ENCODE measurements at places on chromosomes 5 and 9.

GRCh38 chr9:36149197-36149596 is 12.7 kb downstream of the GLIPR2 start:
- DNase-seq = no peak

DNA sequence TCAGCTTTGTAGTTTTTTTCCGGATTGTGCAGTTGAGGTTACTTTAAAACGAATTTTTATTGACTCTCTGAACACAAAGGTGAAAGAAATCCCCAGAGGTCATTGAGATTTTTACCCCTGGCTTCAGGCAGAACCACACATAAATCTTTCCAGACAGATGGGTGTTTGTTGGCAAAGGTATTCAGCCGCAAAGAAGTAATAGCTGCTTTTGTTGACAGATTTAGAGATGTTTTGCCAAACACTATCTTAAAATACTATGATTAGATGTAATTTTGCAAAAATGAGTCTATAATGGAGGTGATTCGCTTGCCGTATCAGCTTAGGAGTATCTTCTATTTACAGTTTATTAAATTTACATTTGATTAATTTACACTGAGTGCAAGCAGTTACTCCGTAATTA is 418.3 kb upstream of the CLINT1 start:
- DNase-seq = no peak

DNA sequence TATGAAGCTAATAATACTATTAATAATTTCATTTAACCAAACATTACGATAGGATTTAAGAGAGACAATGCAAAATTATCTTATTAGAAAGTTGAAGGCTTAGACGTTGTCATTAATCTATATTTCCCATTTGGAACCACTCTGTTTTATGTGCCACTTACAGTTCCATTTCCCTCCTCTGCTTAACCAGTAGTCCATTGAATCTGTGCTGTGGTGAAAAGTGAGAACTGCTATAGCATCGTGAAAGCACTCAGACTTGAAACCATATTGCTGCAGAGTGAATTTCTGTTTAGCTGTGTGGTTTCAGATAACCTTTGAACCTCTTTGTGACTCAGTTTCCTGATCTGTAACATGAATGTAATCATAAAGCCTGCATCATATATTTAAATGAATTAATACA is 2304.5 kb downstream of the MAT2B start:
- DNase-seq = no peak

DNA sequence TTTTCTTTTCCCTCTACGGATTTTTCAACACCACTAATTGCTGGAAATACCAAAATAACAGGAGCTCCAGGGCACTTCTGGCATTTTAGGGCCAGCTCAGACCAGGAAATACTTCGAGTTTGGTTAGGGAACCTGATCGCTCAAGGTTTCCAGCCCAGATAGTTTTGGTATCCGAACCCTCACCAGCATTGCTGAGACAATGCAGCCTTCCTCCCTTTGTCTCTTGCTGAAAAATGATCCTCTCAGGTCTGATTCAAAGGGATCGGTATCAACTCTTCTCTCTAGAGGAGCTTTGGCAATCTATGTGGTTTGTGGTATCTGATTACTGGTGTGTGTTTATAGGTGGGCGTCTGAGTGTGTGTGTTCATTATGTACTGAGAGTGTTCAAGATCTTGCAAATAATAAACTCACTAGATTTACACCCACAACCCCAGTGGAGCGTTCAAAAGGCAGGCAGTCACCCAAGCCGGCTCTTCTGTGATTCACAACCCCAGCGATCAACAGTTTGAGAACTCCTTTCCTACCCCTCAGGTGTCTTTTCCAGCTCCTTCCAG is 122.8 kb upstream of the EGFLAM start:
- no peak for DNase-seq

- no peak for DNase-seq
These were observed 10.4 kb upstream of the FAM120A start for GRCh38 chr9:93440896-93441580.

DNA sequence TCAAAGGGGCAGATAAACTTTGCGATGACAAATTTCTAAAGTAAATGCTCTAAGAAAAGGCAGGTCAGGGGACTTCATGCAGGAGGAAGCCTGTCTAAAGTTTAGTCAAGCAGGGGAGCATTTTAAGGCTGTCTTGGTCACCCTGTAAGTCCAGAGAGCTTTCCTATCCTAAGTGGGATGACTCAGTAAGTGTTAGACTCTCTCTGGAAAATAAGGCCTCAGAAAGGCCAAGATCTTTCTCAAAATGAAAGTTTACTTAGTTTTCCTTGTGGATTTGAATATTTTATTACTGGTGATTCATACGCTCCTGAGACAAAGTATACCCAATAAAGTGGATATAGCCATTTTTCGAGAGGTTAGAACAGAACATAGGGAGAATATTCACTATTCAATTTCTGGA is 806.9 kb upstream of the CDH9 start:
- peak; percentile 20 for DNase-seq

GRCh38 chr9:107016383-107016782 is 153.4 kb downstream of the ZNF462 start:
- DNase-seq = no peak

DNA sequence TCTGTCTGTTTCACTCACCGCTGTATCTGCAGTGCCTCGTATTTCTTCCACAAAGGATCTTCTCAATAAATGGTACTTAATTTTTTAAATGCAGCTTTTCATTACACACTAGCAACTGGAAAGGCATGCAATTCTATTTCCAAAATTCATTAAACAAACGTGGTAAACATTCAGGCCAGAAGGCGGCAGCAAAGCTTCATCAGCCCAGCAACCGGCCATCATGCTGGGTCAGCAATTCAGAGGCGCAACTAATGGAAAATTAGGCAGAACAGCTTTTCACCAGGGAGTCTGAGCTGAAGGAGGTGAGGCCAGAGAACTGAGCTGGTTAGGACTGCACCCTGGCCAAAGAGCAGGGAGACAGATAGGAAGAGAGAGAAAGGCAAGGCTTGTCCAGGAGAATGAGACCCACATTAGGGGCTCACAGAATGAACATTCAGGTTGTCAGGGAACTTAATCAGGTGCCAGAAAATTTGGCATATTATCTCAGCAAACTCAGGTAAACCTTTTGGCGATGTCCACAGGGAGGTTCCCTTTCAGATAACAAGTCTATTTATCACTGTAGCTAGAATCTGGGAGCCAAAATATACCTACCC is 17.7 kb upstream of the RNF180 start:
- no peak for DNase-seq

DNA sequence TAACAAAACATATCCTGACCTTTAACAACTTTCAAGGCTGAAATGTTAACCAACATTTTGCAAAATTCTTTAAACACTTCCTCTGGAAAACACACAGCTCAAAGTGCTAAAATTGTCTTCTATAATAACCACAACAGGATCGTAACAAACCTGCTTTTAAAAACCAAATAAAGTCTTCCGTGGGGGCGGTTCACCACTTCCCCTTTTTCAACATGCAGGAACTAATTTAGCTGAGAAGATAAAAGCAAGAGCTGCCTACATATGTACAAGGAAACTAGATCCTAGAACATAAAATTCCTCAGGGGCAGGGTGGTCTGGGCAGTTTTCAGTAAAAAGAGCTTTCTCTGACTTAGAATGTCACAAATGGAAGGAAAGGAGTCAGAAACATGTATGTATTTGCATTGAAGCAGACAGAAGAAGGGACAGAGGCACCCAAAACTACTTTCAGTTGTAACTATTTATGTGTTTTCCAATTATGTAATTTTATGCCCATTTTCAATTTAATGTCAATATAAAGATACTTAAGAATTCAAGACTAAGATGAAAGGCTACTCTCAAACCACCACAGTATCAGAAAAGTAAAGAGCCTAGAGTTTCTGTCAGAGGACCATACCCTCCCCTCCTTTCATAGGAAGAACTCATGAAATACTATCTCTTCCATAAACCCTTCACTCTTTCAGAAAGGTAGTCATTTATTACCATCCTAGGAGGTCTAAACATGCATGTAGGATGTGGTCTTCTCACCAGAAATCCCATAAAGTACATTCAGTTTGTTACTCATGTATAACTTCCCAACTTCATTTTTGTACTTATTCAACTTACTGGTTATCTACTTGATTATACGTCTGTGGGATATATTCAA is 185.9 kb upstream of the RASA1 start:
- DNase-seq = no peak

- DNase-seq = no peak
These were observed 49.8 kb downstream of the FEM1C start for GRCh38 chr5:115494570-115495289.

GRCh38 chr5:132258102-132259068 is 889 bp downstream of the PDLIM4 start:
- DNase-seq = no peak

DNA sequence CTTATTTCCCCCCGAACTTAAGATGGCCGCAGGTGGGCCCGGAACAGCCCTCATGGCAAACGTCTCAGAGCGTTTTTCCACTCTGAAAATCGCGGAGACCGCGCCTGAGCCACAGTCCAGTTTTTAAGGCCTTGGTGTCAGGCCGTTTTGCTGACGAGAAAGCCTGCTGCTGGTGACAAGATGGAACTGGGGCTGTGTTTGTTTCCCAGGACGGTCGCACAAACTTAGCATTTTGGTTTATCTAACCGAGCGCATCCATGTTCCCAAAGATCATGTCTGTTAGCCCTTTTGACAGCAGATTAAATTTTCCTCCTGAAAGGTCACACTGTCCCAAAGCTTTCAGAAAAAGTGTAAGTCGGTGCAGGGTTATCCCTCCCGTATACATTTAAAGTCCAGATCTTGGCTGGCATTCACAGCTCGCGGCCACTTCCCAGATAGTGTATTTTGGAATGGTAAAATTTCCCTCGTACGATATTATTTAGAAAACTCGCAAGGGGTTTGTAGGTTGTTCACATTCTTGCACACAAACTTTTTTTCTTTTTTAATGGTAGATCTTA is 812 bp downstream of the SREK1 start:
- no peak for DNase-seq

GRCh38 chr5:113118298-113118697 is 141.7 kb downstream of the DCP2 start:
- DNase-seq = no peak

- no peak for DNase-seq
These were observed 10.1 kb downstream of the ROR2 start for GRCh38 chr9:91939978-91940377.

DNA sequence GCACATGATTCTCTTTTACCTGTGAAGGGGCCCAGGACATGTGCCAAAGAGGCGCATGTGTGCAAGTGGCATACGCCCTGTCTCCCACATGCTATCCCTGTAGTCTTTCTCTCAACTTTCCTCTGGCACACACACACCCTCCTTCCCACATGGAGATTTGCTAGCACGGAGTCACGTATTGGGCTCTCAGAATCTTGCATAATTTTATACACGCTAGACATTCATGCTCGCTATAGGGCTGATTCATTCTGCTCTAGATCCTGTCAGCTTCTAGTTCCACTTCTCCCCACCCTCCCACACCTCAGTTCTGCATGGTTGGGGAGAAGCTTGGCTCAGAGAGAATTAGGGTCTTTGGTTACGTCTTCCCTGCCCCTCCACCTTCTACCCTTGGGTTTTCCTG is 72.8 kb downstream of the CD180 start:
- no peak for DNase-seq

DNA sequence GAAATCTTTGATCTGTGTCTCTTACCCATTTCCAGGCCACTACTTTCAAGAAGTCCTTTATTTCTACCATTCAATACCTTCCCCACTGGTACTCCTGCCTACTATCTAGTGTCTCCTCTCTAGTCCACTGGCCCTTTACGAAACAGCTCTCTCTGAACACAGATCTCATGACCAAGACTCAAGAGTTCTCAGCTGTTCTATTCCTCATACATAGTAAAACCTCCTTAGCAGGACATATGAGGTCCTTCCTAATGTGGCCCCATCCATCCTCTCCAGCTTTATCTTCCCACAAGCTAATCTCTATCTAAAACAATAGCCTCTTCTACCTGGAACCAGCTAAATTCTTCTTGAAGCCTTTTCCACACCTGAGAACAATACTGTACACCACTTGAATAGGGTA is 2.6 kb downstream of the TEX10 start:
- no peak for DNase-seq

DNA sequence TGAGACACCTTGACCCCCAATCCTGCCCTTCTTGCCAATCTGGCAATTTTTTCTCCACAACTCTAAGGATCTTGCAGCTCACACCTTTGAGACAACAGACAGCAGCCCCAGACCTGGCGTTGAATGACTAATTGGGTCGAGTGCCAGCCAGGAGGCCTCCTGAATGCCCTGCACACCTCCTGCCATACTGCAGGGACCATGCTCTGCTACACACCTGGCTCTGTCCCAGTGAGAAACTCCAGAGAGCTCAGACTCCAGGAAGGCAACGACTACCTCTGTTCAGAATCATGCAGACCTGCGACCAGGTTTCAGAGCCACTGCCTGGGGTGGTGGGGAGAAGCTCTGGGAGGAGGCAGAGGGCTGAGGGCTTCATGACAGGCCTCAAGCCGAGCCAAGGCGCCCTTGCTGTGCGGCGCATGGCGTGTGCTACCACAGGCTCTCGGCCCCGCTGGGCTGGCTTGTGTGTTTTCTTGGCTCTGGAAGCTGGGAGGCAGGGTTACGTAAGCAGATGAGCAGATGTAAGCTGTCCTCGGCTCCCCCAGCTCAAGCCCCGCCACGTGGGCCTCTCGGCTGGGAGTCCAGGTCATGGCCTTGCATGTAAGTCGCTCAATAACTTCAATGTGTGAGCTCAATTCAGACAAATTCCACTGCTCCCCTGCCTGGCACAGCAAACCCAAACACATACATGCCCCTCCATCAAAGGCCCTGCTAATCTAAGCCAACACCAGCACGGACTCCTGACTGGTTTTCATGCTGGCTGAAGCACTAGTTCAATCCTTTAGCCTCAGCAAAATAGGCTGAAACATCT is 27.5 kb downstream of the B4GALT1 start:
- DNase-seq = no peak

DNA sequence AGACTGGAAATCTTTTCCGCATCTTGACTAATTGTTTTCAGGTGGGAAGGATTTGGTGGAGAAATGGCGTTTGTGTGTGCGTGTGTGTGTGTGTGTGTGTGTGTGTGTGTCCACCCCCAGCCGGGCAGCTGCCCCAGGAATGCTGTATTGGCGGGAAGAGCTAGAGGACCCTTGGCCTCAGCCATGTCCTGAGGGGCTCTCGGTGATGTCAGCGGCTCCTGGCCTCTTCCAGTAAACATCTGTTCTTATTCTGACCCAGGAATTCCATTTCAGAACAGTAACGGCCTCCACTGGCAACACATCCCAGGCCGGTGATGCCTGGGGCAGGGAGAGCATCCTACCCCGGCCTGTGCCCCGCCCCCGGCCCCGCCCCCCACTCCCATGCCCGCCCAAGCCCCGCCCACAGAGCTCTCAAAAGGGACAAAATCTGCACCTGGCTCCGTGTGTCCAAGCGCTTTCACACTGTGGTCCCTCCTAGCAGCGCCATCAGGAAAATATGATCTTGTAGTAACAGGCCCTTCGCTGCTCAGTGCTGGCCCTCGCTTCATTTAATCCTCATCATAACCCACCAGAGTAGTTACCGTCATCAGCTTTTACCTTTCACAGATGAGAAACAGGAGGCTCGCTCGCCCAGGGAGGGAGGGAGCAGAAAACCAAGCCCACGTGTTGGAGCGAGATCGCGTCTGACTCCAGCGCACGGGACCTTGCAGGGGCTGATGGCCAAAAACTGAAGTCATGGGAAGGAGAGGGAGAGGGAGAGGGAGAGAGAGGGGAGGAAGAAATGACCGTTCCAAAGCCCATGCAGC is 18.9 kb downstream of the ADAMTS2 start:
- no peak for DNase-seq

GRCh38 chr9:99356512-99356971 is 134.5 kb downstream of the SEC61B start:
- no peak for DNase-seq

- DNase-seq = no peak
These were observed 329.3 kb downstream of the ENC1 start for GRCh38 chr5:74310997-74311930.

GRCh38 chr5:2149195-2149539 is 266.4 kb upstream of the IRX4 start:
- no peak for DNase-seq
